Suppressor macrophage (primary cell): ENCODE measurements at places on chromosomes 16 and 17.

- DNase-seq: peak; percentile 6
These were observed 58.8 kb upstream of the MSI2 start for GRCh38 chr17:57197466-57198071.

DNA sequence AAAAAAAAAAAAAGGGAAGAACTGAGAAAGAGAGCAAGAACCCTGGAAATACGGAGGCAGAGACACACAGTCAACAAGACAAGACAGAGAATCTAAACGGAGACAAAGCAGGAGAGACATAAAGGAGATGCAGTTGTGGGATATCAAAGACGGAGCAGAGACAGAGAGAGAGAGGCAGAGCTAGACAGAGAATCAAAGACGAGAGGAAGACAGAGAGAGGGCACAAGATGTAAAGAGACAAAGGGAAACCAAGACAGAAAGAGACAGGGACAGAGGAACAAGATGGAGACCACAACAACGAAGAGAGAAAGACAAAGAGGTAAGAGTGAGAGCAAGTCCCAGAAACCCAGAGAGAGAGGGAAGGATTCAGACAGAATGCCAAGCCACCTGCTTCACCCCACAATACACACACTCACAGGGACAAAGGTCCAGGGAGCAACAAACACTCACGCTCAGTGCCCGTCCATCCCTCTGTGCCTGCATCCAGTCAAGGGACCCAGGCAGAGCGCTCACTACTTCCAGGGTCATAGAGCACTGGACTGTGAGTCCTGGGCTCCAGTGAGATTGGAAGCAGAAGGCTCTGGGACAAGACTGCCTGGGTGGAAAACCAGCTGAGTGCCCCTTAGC lies 88.9 kb downstream of the C16orf78 start:
- DNase-seq: no peak

DNA sequence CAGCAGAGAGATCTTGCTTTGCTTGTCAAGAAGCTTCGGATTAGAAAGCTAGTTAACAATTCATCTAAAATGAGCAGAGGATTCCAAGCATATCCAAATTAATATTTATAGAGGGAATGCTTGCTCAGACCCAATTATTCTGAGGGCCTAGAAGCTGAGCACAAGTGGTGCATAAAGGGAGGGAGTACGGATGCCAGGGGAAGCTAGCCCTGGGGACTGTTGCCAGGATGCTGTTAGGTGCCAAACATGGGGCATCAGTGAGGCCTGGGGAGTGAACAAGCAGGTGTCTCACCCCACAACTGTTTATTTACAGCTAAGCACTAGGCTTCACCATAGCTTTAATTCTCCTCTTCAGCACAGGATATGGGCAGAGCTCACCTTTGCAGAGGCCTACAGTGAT lies 684.1 kb upstream of the C16orf82 start:
- DNase-seq: no peak

- DNase-seq: peak; percentile 75
These were observed 6.4 kb downstream of the CUEDC1 start for GRCh38 chr17:57948555-57949420.

DNA sequence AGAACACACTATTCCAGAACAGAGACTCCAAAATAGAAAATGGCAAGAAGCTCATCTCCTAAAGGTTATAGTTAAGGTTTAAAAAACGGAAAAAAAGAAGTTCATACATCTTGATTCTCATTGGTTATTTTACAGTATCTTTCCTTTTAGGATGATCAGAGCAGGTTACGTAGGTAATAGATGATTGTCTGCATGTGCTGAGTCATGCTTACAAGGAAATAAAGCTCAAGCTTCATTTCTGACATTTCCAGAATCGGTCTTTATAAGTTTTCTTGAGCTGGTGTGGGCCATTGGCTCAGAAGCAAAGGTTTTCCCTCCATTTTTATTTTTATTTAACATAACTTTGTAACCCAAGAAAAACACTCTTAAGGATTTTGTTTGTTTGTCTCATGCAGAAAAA lies 1030.3 kb upstream of the CDH8 start:
- DNase-seq: no peak

GRCh38 chr16:80932708-80933095 lies 74.0 kb downstream of the CMC2 start:
- peak; percentile 11 for DNase-seq

DNA sequence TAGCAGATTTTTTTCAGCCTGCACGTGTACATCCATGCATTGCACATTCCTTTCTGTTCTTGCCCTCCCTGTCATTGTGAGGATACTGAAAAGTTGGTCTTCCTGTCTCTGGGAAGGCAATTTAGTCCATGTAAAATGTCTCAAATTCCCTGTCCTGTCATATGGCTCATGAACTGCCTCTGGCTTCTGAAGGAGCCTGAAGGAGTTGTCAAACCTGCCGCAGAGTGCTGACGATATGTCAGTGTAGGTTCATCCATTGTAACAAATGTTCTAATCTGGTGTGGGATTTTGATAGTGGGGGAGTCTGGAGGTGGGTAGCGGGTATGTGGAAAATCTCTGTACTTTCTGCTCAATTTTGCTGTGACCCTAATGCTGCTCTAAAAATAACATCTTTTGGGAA lies 59.6 kb downstream of the YPEL2 start:
- DNase-seq: no peak

DNA sequence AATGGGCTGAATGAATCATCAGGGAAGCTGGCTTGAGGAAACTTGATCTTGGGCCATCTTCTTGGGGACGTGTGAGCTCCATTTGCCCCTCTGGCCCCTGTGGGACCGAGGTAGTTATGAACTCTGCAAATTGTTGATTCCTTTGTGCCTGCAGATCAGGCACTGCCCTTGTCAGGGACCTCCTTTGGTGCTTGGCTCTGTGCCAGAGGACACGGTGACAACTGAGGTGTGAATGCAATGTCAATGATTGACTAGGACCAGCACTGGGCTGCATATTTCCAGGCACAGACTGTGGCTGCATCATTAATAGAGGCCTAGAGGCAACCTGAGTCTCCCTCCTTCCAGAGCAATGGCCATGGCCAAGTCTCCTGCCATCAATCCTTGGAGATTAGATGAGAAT lies 23.8 kb downstream of the PDILT start:
- no peak for DNase-seq

DNA sequence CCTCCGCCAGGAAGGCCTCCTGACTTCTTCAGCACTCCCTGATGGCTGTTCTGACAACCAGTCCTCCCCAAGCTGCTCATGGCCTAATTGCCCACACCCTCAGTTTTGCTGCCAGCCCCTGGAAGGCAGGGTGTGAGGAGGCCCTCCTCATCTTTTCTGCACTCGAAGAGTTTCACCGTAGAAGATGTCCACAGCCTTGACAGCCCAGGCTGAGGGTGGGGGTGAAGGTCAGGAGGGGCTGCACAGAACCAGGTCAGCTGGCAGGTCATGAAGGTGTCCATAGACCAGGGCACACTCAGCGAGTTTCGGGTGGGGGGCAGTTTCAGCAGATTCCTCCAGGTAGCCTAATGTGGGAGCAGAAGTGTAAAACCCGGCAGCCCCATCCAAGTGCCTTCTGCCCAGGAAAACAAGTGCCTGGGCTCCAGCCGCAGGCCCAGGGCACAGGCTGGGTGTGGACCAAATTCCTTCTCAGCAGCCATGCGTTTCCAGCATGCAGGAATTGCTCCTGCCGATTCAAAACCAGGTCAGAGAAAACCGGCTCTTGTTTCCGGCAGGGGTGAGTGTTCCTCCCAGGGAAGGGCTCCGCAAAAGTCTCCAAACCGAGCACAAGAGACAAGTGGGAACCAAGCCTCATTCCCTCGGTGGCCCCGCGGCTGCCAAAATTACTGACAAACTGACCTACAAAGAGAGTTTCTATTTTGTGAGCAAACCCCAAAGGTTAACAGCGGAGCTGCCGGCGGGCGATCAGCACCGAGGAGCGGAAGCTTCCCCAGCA lies 228.8 kb downstream of the C16orf78 start:
- no peak for DNase-seq

GRCh38 chr16:69838489-69838888 lies 76.4 kb downstream of the WWP2 start:
- DNase-seq: no peak

GRCh38 chr16:79721270-79721669 lies 120.7 kb upstream of the MAF start:
- no peak for DNase-seq

DNA sequence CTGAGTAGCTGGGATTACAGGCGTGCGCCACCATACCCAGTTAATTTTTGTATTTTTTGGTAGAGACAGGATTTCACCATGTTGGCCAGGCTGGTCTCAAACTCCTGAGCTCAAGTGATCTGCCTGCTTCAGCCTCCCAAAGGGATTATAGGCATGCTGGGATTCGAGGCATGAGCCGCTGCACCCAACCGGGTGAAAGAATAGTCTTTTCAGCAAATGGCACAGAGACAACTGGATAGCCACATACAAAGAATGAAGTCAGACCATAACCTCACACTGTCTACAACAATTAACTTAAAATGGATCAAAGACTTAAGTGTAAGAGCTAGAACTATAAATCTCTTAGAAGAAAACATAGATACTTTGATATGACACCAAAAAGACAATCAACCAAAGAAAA lies 67.6 kb downstream of the TBC1D16 start:
- DNase-seq: no peak

GRCh38 chr17:29694918-29695563 lies 72.3 kb upstream of the CORO6 start:
- DNase-seq: no peak

DNA sequence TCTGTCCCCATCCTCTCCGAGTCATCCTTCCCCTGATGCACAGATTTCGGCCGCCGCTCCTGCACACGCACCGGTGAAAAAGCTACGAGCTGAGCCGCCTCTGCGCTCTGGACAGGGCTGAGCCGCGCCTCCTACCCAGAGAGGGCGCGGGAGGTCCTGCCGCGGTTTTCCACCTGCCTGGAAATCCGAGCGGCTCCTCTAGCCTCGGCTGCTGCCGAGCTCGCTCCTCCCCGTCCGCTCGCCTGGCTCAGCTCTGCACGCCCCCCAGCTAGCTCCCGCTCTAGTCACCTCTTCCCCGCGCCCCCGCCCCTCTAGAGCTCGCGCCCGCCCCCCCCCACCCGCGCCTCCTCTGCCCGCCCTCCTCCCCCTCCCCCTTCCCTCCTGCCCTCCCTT lies 198 bp upstream of the SHISA9 start:
- no peak for DNase-seq

GRCh38 chr16:15539197-15539596 lies 103.8 kb downstream of the MARF1 start:
- DNase-seq: no peak

- DNase-seq: no peak
These were observed 20.3 kb downstream of the KATNB1 start for GRCh38 chr16:57755726-57756423.

- DNase-seq: no peak
These were observed 245.7 kb downstream of the FOXL1 start for GRCh38 chr16:86823888-86824671.

DNA sequence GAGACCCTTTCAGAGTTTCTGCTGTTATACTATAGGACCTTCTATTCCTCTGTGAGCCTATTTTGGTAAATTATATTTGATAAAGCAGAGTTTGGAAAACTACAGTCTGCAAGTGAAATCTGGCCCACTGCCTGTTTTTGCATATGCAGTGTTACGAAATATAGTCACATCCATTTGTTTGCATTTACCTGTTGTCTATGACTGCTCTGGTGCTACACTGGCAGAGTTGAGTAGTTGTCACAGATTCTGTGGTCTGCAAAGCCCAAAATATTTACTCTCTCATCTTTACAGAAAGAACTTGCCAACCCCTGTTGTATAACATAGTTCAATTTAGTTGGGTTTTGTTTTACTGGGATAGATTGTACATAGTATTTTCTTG lies 42.3 kb downstream of the TNRC6A start:
- no peak for DNase-seq

DNA sequence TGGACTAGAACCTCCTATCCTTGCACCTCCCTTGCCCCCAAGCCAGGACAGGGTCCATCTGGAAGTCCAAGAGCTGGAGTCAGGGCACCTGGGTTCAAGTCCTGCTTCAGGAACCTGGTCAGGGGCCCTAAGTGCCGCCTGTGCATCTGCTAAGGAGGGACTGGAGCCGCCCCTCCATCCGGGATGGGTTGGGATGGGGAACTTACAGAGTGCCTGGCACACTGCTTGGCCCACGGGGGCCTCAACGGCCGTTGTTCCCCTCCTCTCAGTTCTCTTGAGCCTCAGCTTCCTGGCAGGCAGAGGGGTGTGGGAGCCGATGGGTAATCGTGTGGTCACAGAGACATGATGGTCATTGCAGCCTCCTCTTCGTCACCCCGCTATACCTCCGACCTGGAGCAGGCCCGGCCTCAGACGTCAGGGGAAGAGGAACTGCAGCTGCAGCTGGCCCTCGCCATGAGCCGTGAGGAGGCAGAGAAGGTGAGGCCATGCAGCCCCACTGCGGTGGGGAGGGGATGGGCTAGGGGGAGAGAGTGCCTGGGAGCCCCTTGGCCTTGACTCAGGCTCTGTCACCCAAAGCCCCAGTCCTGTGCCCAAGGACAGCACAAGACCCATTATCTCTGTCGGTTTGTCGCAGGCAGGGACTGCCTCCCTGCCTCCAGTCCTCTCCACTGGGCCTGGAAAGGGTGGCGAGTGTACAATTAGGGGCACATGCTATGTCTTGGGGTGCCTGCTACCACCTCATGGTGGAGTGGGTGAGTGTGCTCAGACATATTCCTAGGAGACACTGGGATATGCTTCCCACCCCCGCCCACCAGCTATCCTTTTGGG lies 5.4 kb downstream of the EPN3 start:
- DNase-seq: no peak

DNA sequence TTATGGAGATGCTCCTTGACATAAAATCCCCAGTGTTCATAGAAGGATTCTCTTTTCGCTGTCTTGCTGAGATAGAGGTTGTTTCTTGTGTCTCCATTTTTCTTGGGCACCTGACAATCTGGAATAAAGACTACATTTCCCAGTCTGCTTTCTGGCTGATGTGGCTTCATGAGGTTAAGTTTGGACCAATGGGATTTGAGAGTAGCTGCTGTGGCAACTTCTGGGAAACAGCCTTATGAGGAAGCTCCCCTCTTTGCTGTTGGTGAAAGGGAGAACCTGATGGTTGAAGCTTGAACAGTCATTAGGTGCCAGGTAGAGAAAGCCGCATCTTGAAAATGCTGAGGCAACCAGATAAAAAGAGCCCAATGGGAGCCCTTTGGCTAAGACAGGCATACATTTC lies 24.4 kb downstream of the HS3ST4 start:
- peak; percentile 3 for DNase-seq

GRCh38 chr17:77590951-77591735 lies 367.4 kb upstream of the TNRC6C start:
- DNase-seq: no peak

DNA sequence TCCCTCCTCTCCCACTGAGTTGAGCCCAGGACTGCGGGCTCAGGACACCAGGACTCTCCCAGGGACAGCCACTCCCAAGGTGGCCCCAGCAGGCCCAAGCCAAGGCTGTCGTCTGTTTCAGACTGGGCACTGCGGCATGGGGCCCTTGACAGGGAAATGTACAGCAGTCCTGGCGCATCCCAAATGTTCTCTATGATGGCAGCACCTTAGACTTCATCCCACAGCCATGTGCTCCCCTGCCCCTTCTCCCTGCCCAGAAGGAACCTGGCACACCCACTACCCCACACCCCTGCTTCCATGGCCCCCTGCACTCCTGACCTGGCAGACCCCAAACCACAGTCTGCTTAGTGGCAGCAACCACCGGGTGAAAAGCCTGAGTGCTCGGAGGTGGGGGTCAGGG lies 18.2 kb downstream of the RBFOX3 start:
- no peak for DNase-seq
